Common myeloid progenitor, CD34-positive (primary cell): ENCODE measurements at places on chromosomes 4 and X.

- no peak for DNase-seq
These were observed 315.7 kb downstream of the FBXW7 start for GRCh38 chr4:152220201-152220666.

DNA sequence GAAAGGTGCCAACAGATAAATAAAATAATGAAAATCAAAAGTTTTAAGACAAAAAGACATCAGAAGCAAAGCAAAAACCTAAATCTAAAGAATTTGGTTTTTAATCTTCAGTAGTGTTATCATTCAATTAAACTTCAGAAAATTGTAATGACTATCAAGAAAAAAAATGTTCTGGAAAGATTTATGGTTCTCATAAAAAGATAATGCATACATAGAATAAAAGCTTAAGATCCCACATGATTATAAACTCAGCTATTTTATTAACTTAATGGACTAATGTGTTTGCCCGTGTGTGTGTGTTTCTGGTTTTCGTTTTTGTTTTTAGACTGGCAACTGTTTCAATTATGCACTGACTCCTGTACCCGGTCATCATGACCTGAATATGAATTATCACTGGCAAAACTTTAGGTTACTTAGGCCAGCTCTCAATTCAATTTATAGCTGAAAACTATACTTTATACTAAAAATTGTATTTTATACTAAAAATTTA lies 217.5 kb upstream of the DKK2 start:
- DNase-seq = no peak

DNA sequence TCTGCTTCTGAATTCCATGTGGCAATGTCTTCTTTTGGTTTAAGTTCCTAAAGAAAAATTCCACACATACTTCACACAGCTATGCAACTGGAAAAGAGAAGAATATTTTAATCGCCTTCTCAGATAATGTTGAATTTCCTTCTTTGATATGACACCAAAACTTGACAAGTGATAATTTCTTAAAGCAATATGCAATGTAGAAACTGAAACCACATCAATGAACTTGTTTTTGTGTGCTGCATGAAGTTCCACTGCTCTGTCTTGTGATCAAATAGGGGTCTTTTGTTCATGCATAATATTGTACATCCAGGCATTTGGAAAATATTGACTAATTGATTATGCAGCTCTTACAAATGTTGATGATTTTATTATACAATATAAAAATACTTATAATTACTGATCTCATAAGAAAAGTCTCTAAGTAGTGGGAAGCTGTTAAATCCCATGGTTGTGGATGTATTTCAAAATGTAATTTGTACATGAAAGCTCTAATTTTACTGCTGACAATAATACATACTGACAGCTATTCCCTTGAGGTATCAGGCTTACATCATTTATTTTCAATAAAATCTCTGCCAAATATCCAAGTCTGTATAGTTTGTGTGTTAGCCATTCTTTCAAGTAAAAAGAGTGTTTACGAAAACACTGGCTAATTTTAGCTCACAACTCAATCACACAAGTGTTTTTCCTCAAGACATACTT lies 56.5 kb downstream of the AGA start:
- no peak for DNase-seq

DNA sequence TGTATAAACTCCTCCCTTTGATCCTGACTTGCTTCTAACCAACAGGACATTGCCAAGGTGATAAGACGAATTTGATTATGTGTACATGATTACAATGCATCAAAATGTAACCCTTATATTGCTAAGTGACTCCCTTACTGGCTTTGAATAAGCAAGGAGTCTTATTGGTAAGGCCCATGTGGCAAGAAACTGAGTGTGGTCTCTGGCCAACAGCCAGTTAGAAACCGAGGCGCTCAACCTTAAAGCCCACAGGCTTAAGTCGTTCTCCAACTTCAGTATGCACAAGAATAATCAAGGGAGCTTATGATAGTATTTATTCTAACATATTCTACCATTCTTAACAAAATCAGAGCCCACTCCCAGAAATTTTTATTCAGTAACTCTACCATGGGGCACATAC lies 374.2 kb upstream of the F9 start:
- no peak for DNase-seq
